ENCODE measurements at places on chromosomes 4 and X.
A peak's percentile ranks its signal among the peaks of the same experiment; 100 is the strongest.

GRCh38 chr4:53489279-53489889 is 101.9 kb downstream of the LNX1 start:
- peak; percentile 5 for DNase-seq

- DNase-seq: no peak
These were observed 99.1 kb downstream of the PJA1 start for GRCh38 chrX:69066021-69066757.

- no peak for DNase-seq
These were observed 153.5 kb downstream of the CAMK2D start for GRCh38 chr4:113607998-113608397.

- no peak for DNase-seq
These were observed 28.5 kb downstream of the PJA1 start for GRCh38 chrX:69136546-69137331.

GRCh38 chr4:108492816-108493595 is 127.4 kb upstream of the RPL34 start:
- no peak for DNase-seq
